ENCODE measurements at places on chromosomes 5 and 9.

GRCh38 chr9:28014212-28014611, 440.9 kb upstream of the C9orf72 start:
- DNase-seq, result no peak

DNA sequence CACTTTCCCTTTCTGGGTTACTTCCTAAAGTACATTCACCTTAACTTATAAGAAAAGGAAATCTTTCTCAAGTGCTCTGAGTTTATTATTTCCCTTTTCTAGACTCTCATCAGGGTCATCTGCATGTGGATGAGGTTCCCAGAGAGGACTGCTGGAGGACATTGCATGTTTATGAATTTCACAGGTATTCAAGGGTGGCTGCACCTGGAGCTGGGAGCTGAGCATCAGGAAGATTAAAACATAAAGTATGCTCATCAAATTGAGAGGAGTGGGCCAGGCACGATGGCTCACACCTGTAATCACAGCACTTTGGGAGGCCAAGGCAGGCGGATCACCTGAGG, 34.7 kb upstream of the PLIN2 start:
- DNase-seq, result no peak

GRCh38 chr9:100229136-100229535, 123.6 kb downstream of the TEX10 start:
- DNase-seq, result no peak

DNA sequence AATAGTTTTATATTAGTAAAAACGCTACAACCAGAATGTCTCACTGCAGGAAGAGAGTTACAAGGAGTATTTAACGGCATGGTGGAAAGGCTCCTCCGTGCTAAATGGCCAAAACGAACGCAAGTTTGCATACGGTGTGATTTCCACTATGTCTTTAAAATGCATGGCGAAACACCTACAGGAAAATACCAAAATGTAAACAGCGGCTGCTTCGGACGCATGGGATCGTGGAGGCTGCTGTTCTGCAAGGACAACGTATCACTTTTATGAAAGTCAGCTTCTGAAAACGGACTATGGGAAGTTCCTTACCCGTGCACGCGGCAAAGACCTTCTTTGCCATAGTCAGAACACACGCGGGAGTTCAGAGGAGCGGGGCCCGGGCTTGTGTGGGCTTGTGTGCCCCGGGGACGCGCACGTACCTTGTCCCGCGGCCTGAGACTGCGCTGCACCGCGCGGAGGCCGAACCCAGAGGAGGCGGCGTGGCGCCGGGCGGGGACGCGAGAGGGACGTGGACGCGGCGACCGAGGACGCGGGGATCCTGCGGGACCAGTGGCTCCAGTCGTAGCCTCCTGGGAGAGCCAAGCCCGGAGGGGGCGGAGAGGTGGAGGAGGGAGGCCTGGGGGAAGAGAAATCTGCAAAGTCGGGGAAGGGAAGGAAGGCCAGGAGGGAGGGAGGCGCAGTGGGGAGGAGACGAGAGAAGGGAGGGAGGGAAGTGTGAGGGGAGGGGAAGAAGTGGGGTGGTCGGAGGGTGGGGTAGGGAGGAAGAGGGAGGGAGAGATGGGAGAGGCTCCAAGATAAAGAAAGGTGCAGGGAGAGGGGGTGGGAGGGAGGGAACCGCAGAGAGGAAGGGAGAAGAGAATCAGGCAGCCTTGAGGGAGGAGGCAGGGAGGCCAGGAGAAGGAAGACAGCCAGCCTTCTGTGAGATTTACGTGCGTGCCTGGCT, at the start of gene CMBL:
TSS of gene CMBL (minus strand) at position 697 of the 943 bp plus-strand sequence. CDS start 17,140 bp downstream, outside the sequence.
- DNase-seq, result peak; percentile 57

DNA sequence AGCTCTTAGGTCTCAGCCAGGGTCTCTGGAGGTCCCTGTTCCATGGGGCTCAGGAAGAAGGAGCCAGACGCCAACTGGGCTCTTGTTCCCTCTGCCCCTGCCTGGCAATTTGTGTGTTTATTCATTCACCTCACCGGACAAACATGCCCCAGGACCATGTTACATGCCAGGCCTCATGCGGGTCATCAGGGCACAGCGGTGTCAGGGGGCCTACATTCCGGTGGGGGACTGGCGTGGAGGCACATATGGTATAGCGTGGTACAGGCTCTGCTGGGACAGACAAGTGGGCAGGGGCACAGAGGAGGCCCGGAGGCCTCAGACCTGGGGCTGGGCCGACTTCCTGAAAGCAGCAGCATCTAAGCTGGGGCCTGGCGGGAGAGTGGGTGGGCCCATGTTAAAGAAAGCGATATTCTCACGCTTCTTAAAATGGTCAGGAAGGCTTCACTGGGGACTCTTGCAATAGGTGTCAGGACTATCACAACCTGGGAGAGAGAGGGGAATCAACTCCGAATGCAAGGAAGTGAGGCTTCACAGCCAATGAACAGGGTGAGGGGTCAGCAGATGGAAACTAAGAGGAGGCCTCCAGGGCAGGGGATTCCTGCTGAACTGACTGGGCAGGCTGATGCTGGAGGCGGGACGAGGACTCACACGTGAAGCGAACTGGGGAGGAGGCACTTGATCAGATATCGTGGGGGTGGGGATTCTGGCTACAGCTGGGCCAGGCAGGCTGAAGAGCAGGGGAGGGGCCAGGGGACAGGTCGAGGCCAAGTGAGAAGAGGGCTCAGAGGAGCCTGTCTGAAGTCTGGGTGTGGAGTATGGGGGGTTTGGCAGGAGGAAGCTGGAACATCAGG, 41.9 kb downstream of the NCS1 start:
- no peak for DNase-seq

GRCh38 chr5:138963763-138964371, 88.7 kb upstream of the LRRTM2 start:
- DNase-seq, result peak; percentile 24

DNA sequence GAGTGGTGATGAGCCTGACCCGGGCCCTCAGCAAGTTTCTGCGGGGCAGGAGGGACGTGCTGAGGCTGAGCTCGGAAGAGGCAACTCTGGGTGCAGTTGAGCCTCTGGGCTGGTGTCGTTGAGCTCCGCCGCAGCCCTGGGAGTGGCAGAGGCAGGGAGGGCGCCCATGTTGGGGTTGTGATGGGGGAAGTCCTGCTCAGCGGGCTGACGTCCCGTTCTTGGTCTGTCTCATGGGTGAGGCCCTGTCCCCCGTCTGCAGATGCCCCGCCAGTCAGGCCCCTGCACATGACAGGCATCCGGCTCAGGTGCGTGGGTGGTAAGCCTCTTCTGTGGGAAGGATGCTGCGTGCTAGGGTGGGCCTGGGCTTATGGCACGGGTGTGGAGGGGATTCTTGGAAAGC, 64.3 kb downstream of the RXRA start:
- no peak for DNase-seq

- DNase-seq, result no peak
Measured at GRCh38 chr9:135116881-135117280, 29.4 kb downstream of the OLFM1 start.
